ENCODE measurements at places on chromosomes 4 and X.

- DNase-seq = no peak
Measured at GRCh38 chrX:109934434-109934833, 68.5 kb upstream of the TMEM164 start.

DNA sequence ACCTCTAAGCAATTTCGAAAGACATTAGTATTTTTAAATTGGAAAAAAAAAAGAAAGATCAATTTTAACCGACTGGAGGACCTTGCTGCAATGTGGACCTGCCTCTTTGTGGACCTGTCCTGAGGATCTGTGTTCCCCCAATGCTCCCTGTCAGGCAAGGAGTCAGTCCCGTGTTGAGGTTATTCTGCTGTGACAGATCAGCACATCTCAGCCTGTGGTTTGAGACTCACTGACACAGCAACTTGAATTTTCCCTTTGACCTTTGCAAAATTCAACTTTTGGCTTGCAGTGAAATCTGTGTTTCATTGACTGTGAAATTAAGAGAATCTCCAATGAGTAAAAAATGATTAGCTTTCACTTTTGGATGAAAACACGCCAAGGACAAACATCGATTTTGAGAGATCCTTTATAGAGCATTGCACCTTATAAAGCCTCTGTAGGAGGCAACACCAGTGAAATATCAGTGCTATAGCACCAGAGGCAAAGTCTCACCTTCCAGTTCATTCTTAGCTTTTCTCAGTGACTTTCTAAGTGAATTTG, 186.9 kb downstream of the GPAT3 start:
- DNase-seq = no peak

DNA sequence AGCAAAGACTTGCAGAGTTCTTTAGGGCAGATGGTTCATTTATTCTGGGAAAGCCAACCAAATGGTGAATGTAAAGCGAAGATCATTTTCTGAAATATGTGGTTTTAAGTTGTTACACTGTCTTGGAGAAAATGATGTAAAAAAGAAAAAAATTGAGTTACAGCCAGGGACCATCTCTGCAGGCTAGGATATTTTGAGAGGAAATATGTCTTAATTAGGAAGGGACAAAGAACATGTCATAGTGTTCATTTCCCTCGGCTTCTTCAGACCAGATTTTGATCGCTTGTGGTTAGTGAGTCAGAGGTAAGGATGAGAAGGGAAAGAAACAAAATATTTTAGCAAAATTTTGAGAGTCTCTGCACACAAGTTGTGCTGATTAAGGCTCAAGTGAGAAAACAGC, 59.0 kb upstream of the C1QTNF7 start:
- no peak for DNase-seq

DNA sequence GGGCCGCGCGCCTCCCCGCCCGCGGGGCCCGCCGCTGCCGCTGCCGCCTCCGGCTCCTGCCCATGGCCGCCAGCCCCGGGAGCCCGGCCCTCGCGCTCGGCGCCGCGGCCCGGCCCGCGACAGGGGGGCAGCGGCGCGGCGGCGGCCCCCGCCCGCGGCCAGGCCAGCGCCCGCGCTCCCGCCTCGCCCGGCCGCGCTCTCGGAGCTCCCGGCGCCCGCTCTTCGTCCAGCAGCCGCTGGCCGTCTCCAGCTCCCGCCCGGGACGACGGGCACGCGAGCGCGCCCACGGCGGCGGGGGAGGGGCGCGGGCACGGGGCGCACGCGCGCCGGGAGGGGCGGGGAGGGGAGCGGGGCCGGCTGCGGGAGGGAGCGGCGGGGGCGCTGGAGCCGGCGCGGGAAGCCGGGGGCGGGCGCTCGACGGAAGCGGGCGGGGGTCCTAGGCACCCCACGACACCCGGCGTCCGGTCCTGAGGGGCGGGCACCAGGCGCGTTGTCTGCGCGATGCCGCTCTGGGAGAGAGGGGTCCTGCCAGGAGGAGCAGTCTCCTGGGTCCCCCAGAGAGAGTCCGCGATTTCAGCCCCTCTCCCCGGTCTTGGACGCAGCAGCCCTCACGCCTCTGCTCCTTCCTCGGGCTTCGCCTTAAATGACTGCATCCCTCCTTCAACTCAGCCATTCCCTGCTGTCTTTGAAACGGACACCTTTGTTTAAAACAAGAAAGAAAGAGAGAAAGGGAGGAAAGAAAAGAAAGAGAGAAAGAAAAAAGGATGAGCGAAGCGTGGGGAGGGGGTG, 490 bp upstream of the PDZD4 start:
- peak; percentile 42 for DNase-seq

- DNase-seq = no peak
Measured at GRCh38 chrX:39969819-39970504, 127.8 kb downstream of the BCOR start.

- DNase-seq = no peak
Measured at GRCh38 chrX:28347476-28347875, 239.8 kb upstream of the IL1RAPL1 start.

DNA sequence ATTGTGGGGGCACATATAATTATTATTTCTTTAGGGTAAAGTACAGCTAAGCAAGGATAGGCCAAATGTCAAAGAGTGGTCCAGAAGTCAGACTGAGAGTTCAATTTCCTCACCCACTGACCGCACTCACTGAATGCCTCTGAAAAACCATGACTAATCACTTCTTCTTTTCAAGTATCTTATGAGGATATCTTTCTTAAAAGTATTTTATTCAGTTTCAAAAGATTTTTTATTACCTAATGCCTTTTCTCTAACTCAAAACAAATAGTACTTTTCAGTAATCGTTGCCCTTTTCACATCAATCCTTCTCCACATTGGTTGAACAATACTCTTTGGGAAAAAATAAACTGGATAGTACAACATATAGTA, 61.7 kb upstream of the CAMK2D start:
- DNase-seq = no peak

GRCh38 chrX:68440940-68441339, 7.6 kb upstream of the OPHN1 start:
- DNase-seq = peak; percentile 74
